ENCODE measurements at places on chromosomes 6 and 20. TPM values are rescaled to one million over a fixed set of nuclear protein-coding genes. Genes with fewer than 3 reads are reported as not detected.

DNA sequence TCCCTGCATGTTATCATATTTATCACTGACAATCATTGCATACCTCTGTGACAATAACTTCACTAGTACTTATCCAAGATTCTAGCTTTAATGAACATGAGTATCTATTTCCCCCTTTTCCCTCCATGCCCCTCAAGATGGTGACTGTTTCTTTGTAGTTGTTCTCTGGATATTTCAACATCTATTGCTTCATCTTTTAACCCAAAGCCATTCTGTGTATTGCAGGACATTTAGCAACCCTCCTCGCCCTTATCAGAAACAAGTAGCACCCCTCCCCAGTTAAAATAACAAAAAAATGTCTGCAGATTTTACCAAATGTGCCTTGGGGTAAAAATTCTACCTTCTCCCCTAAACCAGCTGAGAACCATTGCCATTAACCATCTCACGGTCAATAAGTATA is 979.8 kb upstream of the MANEA start:
- no peak for DNase-seq

DNA sequence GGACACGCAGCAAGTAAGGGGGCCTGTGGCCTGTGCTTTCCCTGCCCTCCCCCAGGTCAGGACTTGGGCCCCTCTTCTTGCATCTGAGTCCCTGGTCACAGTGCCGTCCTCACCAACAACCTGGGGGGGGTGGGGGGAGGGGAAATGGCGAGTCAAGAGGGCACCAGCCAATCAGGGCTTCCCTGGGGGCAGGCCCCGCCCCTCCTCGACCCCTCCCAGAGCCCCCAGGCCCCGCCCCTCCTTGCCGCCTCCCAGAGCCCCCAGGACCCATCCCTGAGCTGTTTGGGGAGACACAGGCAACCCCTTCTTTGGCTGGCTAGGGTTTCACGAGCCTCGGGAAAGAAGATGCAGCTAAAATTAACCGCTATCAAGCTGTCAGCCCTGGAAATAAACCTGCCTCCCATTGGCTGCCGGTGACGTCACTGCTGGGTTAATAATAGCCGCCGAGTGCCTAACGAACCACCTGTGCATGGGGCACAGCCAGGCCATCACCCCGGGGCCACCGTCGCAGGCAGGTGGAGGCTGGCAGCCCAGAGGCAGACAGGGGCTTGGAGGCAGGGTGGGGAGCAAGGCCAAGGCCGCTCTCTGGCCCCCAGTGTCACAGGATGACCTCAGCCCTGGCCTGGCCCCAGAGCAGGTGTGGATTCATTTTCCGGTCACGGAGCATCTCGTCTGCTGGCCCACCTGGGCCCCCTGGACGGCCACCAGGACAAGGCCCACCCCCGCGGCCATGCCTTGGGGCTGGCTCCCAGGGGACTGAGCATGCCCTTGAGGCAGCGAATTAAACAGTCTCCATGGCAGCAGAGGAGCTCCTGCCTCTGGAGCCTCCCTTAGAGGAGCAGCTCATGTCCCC is 3.2 kb upstream of the EEF1A2 start:
- DNase-seq = no peak

DNA sequence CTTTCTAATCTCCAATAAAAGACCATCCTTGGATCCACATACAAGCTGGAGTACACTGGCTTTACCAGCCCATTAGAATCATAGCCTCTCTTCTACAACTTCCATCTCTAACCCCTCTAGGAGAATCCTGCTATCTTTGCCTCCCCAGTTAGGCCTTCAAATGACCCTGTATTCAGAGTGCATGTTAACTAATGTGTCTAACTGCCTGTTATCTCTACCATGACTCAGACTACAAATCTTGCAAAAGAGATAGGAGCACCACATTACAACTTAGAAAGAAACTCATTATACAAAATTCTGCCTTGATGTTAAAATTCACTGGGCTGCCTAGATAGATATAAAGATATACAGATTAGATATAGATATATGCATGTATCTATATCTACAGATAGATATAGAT is 28.2 kb downstream of the GPR63 start:
- DNase-seq = no peak

GRCh38 chr6:130206479-130206878 is 16.3 kb downstream of the SAMD3 start:
- DNase-seq = no peak

GRCh38 chr20:44997668-44998067 is 31.4 kb downstream of the STK4 start:
- DNase-seq = no peak

C20orf141 gene
- total RNA-seq = not detected
